ENCODE measurements at places on chromosomes 16 and 17.

GRCh38 chr16:74199066-74199841, 97.4 kb upstream of the PSMD7 start:
- no peak for DNase-seq

- DNase-seq, result no peak
These were observed 204.9 kb upstream of the KCNJ16 start for GRCh38 chr17:69870091-69870530.

GRCh38 chr17:36544307-36545076, at the start of gene GGNBP2:
TSS of gene GGNBP2 (plus strand) at chr17:36544919. CDS start at chr17:36545725, 806 bp downstream.
- DNase-seq, result peak; percentile 86

DNA sequence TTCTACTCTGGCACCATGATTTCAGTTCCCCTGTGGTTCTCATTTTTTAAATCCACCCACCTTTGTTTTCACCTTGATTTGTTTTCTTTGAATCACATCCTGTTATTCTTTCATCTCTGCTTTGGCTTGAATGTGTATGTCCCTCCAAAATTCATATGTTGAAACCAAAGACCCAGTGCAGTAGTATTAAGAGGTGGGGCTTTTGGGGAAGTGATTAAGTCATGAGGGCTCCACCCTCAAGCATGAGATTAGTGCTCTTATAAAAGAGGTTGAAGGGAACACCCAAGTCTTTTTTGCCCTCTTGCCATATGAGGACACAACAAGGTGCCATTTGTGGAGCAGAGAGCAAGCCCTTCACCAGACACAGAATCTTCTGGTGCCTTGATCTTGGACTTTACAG, 382.3 kb downstream of the SLC39A11 start:
- DNase-seq, result no peak

DNA sequence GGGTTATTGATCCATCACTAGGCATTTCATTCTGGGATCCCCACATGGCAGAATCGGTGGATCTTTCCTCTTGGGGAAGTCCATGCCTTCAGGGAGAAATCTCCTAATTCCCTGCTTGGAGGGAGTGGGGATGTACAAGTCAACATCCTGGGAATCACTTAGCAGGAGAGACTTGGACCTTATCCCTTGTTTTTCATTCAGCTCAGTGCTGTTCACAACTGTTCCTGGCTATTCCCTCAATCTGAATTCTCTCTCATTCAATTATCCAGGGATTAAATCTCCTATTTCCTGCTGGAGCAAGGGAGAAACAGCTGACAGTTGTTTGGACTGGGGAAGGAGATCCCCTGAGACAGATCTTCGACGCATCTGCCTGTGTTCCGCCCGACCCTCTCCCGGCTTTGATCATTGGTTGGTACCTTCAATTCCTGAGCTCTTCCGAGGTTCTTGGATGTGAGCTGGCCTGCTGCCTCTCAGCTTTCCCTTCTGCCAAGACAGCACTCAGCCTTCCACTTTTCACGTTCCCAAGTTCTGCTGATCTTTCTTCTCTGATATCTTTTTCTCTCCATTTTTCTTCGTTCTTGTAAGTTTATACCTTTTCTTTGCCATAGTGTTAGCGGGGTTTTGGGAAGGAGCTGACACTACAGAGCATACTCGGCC, 115.4 kb upstream of the GNAO1 start:
- DNase-seq, result no peak

- DNase-seq, result no peak
These were observed 247.7 kb upstream of the XYLT1 start for GRCh38 chr16:17718495-17718894.

GRCh38 chr16:55641430-55642056, 14.2 kb upstream of the SLC6A2 start:
- DNase-seq, result no peak

DNA sequence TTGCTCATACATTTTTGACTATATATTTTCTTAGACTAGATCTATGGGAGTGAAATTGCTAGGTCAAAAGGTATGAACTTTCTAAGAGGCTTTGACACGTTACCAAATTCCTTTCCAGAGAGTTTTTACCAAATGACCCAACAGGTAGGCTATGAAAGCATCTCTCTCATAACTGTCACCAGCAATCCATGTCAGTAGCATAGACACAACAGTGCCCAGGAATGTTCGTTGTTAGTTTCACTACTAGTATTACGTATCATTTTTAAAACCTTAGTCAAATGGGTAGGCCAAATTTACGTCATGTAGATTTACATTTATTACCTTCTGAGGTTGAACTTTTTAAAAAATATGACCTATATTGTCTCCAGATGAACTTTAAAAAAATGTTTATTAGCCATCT, 66.8 kb downstream of the MARCHF10 start:
- no peak for DNase-seq

GRCh38 chr17:32784113-32784512, 92.8 kb downstream of the MYO1D start:
- DNase-seq, result no peak

GRCh38 chr17:42310787-42311215, 22.5 kb downstream of the STAT5A start:
- DNase-seq, result peak; percentile 33

DNA sequence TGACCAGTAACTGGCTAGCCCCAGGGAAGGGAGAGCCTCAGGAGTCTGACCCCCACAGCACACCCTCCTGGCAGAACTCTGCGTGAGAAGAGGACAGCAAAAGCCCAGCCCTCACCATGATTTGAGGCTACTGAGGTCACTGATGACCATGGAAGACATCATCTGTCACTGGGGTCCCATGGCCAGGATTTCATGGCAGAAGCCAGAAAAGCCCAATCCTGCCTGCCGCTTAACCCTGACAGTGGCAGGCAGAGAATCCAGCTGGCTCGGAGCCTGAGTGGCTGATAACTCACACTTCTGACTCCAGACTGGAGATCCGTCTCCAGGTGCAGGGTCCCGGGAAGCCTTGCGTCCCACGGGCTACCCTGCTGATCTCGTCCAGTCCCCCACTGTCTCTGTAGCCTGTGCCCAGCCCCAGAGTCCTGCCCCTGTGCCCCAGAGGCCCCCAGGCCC, 17.5 kb downstream of the GRIN2C start:
- no peak for DNase-seq

DNA sequence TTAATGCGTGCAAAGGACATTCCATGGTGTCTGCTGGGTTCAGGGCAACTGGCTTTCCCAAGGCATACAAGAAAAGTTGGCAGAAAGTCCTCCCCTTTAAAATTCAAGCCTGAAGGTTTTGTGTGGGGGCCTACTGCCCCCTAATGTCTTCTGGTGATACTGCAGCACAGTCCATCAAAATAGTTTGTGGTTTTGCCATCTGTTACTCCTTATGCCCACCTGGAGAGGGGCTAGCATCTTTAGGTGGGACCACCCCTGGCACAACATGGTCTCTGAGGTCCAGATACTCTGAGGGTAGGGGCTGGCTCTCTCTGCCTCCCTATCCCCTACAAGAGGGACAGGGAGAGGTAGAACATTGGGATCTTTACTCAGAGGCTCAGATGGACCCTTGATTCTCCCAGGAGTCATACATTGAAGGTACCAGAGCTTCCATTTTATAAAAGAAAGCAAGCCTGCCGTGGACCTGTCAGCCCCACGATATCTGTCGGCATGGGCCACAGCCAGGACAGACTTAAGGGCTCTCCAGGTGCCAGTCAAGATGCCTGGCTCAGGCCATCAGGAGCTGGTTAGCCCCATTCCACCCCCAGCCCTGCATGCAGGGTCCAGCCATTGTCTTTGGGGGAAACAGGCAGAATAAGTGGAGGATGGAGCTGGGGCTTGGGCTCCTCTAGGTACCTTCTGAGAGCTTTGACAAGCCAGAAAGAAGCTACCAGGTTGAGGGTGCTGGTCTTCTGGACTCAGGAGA, 6.3 kb downstream of the ESRP2 start:
- no peak for DNase-seq

DNA sequence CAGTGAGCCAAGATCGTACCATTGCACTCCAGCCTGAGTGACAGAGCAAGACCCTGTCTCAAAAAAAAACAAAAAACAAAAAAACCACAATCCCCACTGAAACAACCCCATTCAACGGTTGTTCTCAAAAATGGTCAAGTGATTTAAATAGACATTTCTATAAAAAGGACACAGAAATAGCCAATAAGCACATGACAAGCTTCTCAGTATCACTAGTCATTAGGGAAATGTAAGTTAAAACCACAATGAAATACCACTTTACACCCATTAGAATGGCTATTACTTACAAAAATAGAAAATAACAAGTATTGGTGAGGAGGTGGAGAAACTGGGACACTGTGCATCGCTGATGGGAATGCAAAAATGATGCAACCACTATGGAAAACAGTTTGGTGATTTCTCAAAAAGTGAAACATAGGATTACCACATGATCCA, 26.6 kb upstream of the MYLK3 start:
- no peak for DNase-seq

GRCh38 chr17:8846768-8847211, 20.7 kb downstream of the PIK3R6 start:
- no peak for DNase-seq

DNA sequence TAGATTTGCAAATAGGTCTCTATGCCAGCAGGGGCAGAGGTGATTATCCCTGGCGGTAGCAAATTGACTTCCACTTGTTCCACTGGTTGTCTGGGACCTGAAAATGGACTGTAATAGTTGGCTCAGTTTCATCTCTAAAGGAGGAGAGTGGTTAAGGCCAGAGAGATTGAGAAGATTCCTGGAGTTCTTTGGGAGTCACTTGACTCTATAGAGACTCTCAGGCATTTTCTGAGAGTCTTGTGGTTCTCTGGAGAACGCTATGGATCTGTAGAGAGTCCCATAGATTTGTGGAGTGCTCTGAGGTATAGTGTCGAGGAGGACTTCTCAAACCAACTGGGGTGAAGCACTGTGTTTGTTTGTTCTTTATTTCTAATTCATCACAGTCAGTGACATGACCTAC, 8.9 kb upstream of the PMP22 start:
- DNase-seq, result no peak

- no peak for DNase-seq
These were observed 856 bp upstream of the SCPEP1 start for GRCh38 chr17:56976941-56977608.

DNA sequence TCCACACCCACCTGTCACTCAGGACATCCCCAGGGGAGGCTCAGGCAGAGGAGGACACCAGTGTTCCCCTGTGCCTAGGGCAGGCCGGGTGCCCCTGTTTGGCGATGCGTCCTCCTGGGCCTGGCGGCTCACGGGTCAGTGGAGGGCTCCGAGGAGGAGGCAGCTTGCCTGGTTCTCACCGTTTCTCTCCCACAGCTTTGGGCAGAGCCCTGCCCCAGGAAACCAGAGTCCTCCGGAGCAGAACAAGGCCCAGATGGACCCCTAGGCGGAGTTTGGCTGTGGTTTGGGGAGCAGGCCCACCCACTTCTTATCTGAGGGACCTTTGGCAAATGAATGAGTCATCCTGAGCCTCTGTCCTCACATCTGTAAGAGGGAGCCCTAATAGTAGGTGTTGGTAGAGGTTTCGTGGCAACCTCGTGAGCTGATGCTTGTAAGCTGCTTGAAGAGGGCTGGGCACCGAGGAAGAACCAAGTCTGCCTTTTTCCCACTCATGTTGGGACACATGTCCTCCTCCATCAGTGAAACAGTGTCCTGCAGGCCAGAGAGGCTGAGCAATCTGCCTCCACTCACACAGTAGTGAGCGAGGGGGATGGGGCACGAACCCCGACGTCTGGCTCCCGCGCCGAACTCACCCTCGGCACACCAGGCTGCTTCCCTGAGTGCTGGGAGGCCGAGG, 247.0 kb upstream of the CIBAR2 start:
- DNase-seq, result no peak

- peak; percentile 51 for DNase-seq
These were observed 11.2 kb downstream of the ENPP7 start for GRCh38 chr17:79741751-79742588.

GRCh38 chr17:9908649-9909042, 3.6 kb upstream of the RCVRN start:
- no peak for DNase-seq

DNA sequence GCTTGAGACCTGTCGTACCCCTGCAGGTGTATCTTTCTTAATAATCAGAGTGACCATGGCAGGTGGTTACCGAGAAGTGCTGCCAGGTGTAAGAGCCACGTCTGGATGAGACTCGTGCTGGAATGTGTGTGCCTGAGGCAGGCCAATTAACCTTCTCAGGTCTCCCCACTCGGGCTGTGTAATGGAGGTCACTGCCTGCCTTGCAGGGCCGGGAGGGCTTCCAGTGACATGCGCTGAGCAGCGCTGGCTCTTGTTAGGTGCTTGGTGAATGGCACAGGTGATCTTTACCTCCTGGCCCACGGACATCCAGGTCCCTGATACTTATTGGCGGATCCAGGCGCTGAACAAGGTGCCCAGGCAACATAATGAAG, 4.6 kb upstream of the GSE1 start:
- no peak for DNase-seq

DNA sequence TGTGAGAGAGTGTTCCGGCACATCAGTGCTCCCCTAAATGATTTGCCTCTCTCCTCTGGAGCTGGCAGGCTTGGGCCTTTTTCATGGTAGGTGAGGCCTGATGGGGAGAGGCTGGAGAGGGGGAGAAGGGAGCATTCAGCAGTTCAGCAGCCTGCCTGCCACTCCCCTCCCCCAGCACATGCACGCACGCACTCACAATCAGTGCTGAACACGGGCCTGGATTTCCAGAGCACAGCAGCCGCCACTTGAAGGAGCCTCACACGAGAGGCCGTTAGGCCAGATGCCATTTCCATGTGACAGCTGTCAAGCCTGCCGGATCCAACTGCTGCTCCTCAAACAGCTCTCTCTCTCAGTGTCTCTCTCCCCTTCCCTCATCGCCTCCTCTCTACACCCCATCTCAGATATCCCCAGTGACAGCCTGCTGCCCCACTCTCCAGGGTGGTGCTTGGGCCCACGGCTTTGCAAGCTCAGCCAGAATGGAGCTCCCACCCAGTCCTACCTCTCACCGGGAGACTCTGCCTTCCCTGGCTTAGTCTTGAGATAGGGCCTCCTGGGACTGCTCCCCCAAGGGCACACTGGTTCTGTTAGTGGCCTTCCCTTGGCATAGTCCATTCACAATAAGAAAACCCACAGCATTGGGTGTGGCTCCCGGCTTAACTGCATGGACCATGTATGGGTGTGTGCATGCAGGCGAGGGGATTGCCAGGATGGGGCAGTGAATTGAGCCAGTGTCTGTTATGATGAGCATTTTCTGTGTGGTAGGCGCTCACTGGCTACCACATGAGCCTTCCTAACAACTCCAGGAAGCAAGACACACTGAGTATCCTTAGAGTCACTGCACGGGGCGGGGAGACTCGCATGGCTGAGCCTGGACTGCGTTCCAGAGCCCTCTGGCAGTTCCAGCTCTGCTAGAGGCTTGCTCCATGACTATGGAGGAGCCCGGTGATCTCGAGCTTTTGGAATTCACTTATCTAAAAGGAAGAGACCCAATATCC, 226.2 kb downstream of the CCDC182 start:
- DNase-seq, result no peak

- DNase-seq, result no peak
These were observed 36.4 kb downstream of the HEATR3 start for GRCh38 chr16:50102051-50102746.
